ENCODE measurements at places on chromosomes 5 and 9. TPM values are rescaled to one million over a fixed set of nuclear protein-coding genes. Genes with fewer than 3 reads are reported as not detected.

DNA sequence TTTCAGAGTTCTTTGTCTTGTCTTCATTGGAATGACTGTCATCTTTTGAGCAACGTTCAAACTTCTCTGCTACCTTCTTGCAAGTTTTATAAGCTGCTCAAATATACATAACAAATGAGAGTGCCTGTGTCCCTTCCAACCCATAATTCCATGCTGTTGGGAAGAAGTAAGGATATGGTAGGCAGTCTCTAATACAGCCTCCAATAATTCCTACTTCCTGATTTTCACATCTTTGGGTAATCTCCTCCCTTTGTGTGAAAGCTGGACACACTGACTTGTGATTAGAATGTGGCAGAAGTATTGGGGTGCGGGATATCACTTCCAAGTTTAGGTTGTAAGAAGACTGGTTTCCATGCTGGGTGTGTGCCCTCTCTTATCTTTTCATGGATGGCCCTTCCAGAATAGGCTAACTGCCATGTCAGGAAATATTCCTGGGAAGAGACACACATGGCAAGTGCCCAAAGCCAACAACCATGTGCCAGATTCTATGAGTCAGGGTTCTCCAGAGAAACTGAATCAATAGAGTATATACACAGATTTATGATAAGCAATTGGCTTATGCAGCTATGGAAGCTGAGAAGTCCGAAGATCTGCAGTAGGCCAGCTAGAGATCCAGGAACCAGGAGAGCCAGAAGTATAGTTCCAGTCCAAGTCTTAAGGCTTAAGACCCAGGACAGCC is 531.3 kb downstream of the NTRK2 start:
- peaks cover 3% of the 10 kb centered on the region for H3K4me1 ChIP-seq
- no peaks in the 10 kb centered on the region for H3K36me3 ChIP-seq
- no peaks in the 10 kb centered on the region for H3K27me3 ChIP-seq
- H3K4me3 ChIP-seq, result no peak overlapping the region

OR1J2 gene
- total RNA-seq, result not detected

DNA sequence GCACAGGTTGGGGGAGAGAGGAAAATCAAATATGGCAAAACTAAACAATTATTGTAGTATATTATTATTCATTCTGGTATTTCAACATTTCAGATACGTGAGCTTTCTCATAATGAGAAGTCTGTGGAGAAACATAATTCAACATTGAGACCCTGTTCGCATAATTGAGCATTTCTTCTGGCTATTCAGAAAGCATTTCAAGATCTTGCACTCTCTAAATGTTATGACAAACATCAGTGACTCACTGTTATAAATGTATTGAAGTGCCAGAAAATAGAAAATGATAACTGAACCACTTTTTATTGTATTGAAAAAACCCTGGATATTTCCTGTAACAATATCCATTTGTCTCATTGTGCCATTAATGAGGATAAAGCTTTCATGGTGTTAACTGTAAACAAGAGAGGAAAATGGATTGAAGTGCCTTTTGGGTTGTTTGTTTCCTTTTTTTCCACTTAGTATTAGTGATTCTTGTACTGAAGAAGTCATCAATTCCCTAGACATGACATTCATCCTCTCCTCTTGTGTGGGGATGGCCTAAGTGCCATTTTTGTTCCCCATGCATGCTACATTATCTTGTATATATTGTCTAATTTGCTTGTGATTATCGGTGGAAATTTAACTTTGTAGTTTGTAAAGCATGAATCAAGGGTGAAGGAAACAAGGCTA is 124.6 kb downstream of the CAMK4 start:
- no peaks in the 10 kb centered on the region for H3K36me3 ChIP-seq
- no peak for DNase-seq
- H3K4me1 ChIP-seq, result peaks cover 7% of the 10 kb centered on the region
- H3K4me3 ChIP-seq, result no peak overlapping the region
- H3K27ac ChIP-seq, result no peak overlapping the region

PHF24 gene
- total RNA-seq, result 0.53 TPM

GRCh38 chr9:126337729-126338372 is 11.2 kb downstream of the MVB12B start:
- H3K27ac ChIP-seq, result no peak overlapping the region
- H3K27me3 ChIP-seq, result no peaks in the 10 kb centered on the region
- H3K4me3 ChIP-seq, result no peak overlapping the region
- H3K36me3 ChIP-seq, result 0 out of 2 replicates have a peak, but pooled peaks cover 2% of the 10 kb centered on the region
- DNase-seq, result no peak
- H3K4me1 ChIP-seq, result peaks cover 39% of the 10 kb centered on the region

DNA sequence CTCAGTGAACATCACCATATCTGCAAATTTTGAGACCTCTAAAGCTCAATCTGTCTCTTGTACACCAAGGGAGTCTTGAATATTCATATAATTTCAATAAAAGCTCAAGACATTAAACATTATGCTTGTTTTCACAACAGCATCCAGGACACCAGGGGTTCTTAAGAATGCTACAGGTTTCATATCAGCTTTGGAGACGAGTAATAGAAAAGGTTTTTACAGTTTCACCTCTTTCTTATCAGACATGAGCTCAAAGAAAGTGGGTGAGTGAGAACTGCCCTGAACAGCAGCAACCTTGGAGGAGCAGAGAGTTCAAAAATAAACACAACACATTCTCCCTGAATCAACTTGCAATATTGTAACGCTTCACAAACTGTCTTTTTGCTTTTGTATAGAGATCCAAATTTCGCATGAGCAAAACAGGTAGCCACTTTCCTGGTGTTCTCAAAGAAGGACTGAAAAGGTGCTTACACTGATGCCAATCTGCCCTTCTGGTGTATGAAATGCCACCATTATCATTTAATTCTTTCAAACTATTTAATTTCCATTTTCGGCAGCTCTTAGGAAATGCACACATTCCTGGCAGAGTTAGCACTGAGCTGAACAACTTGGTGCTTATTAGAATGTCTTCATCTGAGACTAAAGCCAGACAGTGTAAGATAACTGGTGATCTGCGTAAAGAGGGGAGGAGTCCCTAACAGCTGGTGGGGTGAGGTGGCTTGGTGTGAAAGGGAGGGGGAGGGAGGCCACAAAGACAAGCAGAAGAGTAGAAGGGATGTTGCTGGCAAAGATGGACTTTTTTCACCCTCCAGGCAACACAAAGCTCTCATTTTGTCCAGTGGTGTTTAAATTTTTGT is 535.3 kb downstream of the PDE4D start:
- no peak overlapping the region for H3K27ac ChIP-seq
- H3K36me3 ChIP-seq, result no peaks in the 10 kb centered on the region
- DNase-seq, result peak; percentile 14
- H3K27me3 ChIP-seq, result no peaks in the 10 kb centered on the region

IRF1 gene
- 9.8 TPM for total RNA-seq

DNA sequence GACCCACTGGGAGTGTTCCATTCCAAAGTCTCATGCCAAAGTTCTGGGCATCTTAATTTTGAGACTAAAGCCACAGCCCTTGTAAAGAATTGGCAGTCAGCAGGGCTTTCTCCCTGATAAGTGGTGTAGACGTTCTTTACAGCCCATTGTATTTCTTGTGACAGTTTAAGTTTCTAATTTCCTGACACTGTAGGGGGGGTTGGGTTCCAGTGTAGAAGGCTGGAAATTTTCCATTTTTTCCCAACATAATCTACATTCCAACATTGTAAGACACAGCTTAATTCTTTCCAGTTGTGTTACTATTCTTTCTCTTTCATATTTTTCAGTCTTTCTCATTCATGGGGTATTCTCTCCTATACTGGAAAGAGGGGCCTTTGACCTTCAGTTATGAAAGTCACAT is 121.1 kb downstream of the FBXL7 start:
- DNase-seq, result no peak
- H3K4me3 ChIP-seq, result no peak overlapping the region
- no peaks in the 10 kb centered on the region for H3K27me3 ChIP-seq
- no peak overlapping the region for H3K27ac ChIP-seq
- H3K4me1 ChIP-seq, result peaks cover 25% of the 10 kb centered on the region

LMX1B gene
- total RNA-seq, result 12.4 TPM

DNA sequence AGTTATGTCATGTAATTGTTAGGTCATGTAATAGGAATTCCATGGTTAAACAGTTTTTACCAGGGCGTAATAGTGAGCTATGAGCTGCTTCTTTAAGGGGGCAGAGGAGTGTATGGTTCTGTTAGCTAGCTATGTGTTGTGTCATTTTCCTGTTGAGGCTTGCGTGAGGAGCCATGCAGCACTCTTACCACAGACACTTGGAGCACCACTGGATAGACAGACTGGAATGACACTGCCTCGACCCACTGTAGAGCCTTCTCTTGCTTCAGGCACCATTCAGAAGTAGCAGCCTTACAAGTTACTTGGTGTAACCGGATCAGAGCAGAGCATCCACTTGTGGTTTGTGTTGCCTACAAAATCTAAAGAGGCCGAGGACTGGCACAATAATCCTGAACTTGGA is 28.3 kb upstream of the STOM start:
- no peak overlapping the region for H3K4me3 ChIP-seq
- peaks cover 10% of the 10 kb centered on the region for H3K4me1 ChIP-seq
- H3K36me3 ChIP-seq, result peaks cover 3% of the 10 kb centered on the region
- no peak overlapping the region for H3K27ac ChIP-seq
- H3K27me3 ChIP-seq, result no peaks in the 10 kb centered on the region
- DNase-seq, result no peak

CCDC192 gene
- total RNA-seq, result 0.53 TPM

SOX30 gene
- 0.41 TPM for total RNA-seq

- no peak for DNase-seq
- no peak overlapping the region for H3K4me3 ChIP-seq
- peaks cover 35% of the 10 kb centered on the region for H3K4me1 ChIP-seq
- peak overlapping the region; percentile 86 for H3K27ac ChIP-seq
- H3K27me3 ChIP-seq, result no peaks in the 10 kb centered on the region
Observed at GRCh38 chr5:173323799-173324114, 4.5 kb downstream of the STC2 start.

DNA sequence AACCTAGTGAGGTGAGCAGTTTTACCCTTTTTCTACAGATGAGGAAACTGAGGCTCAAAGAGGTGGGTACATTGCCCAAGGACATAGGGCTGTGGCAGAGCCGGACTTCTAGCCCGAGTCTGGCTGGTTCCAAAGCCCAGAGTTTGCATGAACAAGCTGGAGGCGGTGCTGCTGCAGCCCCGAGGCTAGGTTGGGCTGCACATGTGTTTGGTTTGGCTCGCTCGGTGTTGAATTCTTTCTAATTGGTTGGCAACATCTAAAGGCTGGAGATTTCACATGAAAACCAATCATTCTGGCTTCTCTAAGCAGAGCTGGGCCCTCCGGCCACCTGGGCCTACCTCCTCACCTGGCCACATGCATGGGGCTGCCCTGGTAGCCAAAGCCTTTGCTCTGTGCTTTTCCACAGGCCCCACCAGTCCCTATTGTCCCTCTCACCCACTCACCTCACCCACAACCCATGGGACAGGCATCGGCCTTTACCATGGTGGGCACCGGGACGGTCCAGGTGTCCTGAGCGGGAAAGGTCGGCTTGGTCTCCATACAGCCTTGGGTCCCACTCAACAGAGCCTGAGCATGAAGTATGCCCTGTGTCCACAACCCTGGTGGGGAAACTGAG is 262.3 kb downstream of the NSG2 start:
- DNase-seq, result no peak
- no peak overlapping the region for H3K4me3 ChIP-seq
- H3K27me3 ChIP-seq, result peaks cover 13% of the 10 kb centered on the region
- peaks cover 8% of the 10 kb centered on the region for H3K4me1 ChIP-seq
- H3K36me3 ChIP-seq, result no peaks in the 10 kb centered on the region

DNA sequence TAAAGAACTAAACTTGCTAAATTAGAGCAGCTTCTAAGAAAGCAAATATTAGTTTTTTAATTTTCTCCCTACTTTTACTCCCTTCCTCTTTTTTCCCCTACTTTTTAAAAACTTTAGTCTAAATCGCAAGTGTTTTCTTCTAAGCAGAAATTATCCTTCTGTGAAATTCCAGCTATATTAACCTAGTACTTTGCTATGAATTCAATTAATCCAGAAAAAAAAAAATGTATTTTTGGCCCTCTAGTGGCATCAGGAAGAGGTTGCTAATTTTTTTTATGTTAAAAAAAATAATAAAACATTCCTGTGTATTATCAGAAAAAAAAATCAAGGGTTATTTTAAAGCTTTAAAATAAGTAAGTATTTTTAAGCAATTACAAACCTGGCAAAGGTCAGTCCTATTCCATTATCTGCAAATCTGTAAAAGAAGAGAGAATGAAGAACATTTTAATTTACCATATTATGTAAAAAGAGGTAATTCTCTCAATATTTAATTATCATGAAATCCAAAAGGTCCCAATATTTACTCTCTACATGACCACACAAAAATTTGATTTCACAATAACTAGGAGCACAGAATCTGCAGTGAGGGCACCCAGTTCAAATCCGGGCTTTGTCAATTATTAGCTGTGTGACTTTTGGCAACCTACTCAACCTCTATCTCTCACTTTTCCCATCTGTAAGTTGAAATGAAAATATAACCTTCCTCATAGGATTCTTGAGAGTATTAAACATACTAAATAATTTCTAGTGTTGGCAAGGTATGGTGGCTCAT is 52.0 kb downstream of the CEMIP2 start:
- H3K4me1 ChIP-seq, result no peaks in the 10 kb centered on the region
- no peak overlapping the region for H3K4me3 ChIP-seq
- H3K36me3 ChIP-seq, result peaks cover 46% of the 10 kb centered on the region

DNA sequence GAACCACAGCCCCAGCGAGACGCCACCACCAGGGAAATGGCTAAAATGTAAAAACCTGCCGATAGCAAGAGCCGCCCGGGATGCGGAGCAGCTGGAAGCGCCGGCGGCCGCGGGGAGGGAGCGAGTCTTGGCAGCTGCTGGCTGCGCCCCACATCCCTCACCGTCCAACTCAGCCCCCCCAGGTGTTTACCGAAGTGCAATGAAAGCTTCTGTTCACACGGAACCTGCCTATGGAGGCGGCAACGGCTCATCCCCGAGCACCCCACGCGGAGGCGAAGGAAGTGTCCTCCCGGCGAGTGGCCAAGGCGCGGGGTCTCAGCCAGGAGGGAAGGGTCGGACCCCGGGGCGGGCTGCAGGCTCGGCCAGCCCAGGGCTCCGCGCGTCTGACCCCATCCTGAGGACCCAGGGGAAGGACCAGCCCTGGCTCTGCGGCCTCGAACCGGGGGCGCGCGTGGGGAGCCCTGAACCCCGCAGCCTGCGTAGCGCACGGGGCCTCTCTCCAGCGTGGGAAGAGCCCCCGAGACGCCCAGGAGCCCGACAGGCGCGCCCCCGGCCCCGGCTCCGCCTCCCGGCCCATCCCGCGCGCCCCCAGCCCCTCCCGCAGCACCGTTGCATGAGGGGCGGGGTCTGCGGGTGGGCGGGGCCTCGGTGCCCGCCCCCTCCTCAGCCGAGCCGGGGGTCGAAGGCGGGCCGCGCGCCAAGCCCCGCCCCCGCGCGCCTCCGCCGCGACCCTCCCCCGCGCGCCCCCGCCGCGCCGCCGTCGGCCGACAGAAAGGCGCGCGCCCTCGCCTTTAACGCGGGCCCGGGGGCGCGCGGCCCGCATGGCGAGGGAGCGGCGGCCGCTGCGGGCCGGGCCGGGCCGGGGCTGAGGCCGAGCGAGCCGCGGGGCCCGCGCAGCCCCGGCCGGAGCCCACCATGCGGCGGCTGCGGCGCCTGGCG is at the start of gene DIPK1B:
DIPK1B (plus strand) TSS at position 822 of the 939 bp plus-strand sequence; CDS start at position 916, 94 bp downstream.
- no peaks in the 10 kb centered on the region for H3K36me3 ChIP-seq
- H3K4me3 ChIP-seq, result peak within 1 kb of the TSS; percentile 70
- H3K4me1 ChIP-seq, result peaks cover 4% of the 10 kb centered on the region
- peaks cover 15% of the 10 kb centered on the region for H3K27me3 ChIP-seq
- DNase-seq, result peak; percentile 71
